GM23248 (cell line): ENCODE measurements at places on chromosomes 5 and 9.

DNA sequence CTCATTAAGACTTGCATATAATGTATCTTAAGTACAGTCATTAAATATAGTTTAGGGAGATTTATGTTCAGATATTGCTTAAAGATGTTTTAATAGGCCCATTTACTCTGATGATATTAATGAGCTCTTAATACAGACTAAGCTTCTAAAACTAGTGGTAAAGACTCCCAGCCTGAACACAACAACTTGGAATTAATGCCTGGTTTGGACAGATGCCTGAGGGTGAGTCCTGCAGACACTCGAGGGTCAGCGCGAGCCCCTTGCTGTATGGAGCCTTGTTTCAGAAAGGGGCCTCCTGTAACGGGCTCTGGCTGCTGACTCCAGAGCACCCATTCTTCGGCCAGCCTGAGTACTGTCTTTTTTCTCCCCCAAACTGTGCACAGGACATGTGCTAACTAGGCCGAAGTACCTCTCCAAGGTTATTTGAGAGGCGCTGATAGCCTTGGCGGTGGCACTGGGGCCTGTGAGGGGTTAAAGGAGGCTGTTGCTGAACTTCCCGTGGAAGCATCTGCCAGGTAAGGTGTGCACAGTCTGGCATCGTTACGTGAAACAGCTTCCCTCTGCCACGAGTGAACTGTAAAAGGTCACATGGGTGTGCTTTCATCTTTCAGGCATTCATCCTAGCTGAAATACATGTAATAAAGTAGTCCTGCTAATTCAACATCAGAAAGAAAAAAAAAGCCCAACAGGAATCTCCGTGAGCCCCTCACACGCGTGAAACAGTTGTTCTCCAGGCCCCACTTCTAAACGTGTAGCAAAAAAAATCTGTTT lies 113.4 kb downstream of the MVB12B start:
- peak; percentile 24 for DNase-seq

DNA sequence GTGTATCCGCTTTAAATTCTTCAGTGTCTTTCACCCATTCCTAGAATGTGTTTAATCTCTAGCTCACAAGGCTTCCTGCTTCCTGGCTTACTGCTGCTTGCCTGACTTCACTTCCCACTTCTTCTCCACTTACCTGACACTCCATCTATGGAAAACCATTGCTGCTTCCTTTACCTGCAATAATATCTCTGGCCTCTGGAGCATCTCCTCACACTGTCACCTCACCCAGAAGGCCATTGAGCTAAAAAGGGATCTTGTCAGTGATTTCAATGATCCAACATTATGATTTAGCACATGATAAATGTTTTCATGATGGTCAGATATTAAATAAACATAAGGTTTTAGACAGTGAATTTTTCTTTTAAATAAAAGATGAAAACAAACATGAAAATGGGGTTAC lies 281.1 kb downstream of the MRPS30 start:
- no peak for DNase-seq

- DNase-seq: peak; percentile 45
Measured at GRCh38 chr9:34652602-34653000, 616 bp downstream of the IL11RA start.

DNA sequence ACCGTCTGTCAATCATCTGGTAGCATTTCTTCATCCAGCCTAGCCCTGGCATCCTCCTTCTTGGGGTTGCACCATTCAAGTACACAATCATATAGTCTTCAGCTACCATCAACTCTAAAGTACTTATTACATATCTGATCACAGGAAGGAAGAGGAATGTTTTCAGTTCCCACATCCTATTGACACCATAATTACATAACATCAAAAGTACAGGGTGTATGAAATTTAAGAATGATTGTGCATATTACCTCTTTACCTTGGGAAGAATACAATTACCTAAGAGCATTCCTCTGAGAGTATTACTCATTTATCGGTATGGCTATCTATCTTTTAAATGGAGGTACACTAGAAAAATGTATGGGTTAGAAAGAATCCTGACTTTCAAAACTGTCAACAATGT lies 126.8 kb upstream of the PCA3 start:
- no peak for DNase-seq
